H1 (cell line): ENCODE measurements at places on chromosomes 12 and 14. TPM values are rescaled to one million over a fixed set of nuclear protein-coding genes. Genes with fewer than 3 reads are reported as not detected.

Gene RAB35
- 39.0 and 45.7 TPM in 2 replicates for total RNA-seq

Gene HPD
- total RNA-seq, result 0.38 and 0.56 TPM in 2 replicates

Gene CPNE6
- total RNA-seq, result not detected in 2 replicates

Gene KRT82
- total RNA-seq, result not detected in 2 replicates

Gene GXYLT1
- 10.0 and 10.7 TPM in 2 replicates for total RNA-seq

Gene GARIN6
- not detected in 2 replicates for total RNA-seq

Gene ACAD10
- total RNA-seq, result 23.3 and 23.5 TPM in 2 replicates
